Stimulated activated CD8-positive, alpha-beta memory T cell treated with anti-CD3 and anti-CD28 coated beads, Interleukin-4, amount 100 ng/mL, for 1 hour (primary cell): ENCODE measurements at places on chromosomes 3 and 15.

- no peak for DNase-seq
Observed at GRCh38 chr3:61936344-61936937, 375.1 kb downstream of the PTPRG start.

DNA sequence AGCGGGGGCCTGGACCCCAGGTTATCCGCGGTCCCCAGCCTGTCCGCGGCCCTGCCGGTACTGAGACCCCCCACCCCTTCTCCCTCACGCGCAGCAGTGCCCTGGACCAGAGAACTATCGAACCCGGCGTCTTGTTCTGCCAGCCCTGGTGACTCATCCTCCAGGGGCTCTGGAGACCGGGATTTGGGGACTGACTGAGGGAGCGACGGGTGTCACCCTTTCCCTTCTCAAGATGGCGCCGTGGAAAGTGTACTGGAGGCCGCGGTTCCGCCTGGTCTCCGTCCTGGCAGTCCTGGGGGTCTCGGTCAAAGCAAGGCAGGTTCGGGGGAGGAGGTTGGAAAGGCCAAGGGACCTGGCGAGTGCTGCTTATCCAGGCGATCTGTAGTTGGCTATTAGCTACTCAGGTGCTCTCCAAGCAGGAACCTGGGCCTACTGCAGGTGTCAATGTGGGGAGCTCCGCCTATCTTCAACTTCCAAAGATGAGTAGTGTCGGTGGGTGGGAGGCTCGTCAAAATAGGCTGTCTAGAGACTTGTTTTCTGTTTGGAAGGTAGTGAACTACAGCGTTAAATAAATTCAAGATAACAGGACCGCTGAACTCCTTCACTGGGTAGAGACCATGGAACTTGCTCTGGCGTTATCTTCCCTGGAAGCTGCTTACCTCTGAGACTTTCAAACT, 790 bp downstream of the RAB5A start:
- DNase-seq = peak; percentile 13

- DNase-seq = no peak
Observed at GRCh38 chr3:25567388-25567787, 97.3 kb downstream of the TOP2B start.

DNA sequence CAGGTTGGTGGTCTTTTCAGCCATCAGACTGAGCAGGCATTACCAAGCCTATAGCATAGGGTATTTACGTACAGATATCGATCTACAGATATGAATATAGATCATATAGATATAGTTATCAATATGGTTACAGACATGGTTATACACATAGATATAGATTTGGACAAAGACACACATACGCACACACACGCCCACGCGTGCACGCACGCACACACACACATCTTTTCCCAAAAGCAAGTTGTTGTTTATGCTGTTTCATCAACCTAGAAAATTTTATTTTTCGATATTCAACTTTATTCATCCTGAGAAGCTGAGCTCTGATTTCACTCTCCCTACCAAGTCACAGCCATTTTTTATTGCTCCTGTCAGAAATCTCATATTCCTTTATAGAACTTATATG, 309.1 kb downstream of the NLGN1 start:
- no peak for DNase-seq

DNA sequence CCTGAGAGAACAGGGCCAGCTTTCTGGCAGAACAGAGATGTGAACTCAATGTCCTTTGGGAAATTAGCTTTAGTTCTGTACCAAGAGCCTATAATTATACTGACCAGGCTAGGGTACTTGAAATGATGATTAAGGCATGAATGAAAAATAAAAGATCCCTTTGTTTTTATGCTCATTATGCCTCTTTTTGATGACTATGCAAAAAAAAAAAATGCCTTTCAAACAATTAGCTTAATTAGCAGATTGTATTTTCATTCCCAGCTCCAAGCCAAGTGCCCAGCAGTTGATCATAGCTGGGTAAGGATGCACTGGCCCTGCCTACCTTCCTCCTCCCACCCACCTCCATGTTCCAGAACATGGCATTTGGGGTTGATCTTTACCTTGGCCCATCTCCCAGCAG, 56.8 kb downstream of the LYZL4 start:
- no peak for DNase-seq

- no peak for DNase-seq
Observed at GRCh38 chr15:94001255-94001801, 230.0 kb upstream of the MCTP2 start.

GRCh38 chr3:25476639-25477038, 48.6 kb downstream of the RARB start:
- DNase-seq = no peak

GRCh38 chr3:192212335-192212734, 515.0 kb downstream of the FGF12 start:
- no peak for DNase-seq

- DNase-seq = no peak
Observed at GRCh38 chr3:140081887-140082286, 146.9 kb downstream of the CLSTN2 start.

DNA sequence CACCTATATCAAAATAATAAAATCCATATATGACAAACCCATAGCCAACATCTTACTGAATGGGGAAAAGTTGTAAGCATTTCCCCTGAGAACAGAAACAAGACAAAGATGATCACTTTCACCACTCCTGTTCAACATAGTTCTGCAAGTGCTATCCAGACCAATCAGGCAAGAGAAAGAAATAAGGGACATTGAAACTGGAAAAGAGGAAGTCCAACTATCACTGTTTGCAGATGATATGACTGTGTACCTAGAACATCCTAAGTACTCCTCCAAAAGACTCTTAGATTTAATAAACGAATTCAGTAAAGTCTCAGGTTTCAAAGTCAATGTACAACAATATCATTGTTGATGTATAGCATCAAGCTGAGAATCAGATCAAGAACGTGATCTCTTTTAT, 35.6 kb upstream of the FGF7 start:
- DNase-seq = no peak

DNA sequence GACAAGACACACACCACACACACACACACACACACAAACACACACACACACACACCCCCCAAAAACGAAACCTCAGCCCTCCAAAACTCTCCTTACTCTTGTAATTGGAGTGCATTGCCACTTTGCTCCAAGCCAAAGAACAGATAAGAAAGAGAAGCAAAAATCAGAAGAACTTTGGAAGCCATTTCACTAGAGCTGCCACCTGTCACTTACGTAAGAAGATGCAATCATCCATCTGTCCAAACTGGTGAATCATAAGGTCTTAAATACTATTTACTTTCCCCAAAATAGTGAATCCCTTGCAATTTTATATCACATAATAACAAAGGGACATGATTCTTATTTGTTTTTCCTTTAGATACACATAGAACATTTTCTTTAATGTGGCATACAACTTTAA, 285.4 kb downstream of the ZBTB20 start:
- no peak for DNase-seq

DNA sequence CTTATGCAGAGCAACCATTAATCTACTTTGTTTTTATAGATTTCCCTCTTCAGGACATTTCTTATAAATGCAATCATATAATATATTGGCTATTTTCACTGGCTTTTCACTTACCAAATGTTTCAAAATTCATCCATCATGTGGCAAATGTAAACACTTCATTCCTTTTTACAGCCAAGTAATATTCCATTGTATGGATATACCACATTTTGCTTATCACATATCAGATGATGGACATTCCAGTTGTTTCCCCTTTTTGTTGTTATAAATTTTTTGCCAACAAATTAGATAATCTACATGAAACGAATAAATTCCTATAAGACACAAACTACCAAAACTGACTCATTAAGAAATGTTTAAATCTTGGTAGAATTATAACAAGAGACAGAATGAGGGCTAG, 79.8 kb upstream of the CSPG5 start:
- DNase-seq = no peak

GRCh38 chr3:121152573-121152972, 244.6 kb downstream of the STXBP5L start:
- DNase-seq = no peak
